ENCODE measurements at places on chromosomes 4 and X.
A peak's percentile ranks its signal among the peaks of the same experiment; 100 is the strongest.

DNA sequence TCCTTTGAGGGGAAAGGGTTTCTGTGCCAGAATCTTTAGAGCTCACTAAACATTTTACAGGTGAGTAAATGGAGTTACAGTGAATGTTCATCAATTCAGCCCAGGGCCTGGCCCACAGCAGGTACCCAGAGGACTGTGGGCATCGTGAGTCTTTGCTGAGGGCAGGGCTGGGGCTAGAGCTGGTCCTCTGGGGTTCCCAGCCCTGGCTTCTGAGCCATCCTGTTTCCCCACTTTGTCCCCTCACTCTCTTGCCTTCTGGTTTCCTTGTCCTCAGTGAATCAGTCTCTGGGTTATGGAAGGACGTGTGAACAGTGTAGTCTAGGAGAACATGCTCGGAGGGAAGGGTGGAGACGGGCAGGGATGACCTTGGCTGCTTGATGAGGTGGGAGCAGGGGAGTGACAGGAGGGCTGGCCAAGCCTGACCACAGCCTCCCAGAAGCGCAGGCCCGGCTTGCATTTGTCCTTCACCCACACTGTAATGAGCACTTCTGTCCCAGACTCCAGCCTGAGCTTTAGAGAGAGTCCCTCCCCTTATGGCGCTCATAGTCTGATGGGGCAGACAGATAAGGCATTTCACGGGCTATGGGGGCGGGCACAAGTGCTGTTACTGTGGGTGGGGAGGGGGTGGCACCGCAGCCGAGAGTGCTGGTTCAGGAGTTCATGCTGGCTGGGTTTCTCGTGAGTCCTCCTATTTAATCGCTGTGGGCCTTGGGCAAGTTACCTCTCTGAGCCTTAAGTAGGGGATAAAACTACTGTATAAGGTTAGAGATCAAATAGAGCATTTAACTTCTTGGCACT, 17.3 kb downstream of the TBC1D14 start:
- DNase-seq: no peak

- DNase-seq: no peak
These were observed 29.4 kb downstream of the DTHD1 start for GRCh38 chr4:36310793-36311192.

DNA sequence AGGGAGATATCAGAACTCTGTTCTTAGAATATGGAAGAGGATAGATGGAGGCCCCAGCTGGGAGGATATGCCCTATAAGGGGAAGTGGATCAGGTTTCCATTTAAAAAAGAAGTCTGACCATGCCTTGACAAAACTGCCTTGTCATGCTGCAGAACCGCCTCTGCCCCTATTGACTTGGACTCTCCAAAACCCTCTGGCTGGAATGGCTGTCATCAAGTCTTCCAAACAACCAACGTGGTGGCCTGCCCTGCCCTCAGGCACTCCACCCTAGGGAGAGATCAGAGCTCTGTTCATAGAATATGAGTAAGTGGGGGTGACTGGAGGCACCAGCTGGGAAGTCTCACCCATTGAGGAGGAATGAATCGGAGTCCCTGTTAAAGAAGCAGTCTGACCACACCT, 114.9 kb downstream of the VSIG4 start:
- no peak for DNase-seq

GRCh38 chr4:58453956-58454355, 1343.8 kb upstream of the IGFBP7 start:
- DNase-seq: no peak

DNA sequence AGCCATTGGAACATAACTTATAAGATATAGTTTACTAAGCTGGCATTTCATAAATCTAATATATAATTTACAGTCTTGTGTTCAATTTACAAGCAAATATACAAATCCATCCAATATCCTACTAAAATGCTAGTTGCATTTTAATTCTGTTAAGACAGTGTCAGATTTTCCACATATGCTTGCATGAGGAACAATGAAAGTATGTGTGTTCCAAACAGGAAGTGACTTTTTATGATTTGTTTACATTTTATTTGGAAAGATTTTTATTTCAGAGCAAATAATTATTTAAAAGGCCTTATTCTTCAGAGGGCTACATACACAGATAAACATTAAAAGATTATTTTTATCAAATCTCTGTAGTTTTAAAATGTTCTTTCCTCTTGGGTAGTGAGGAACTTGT, 130.1 kb downstream of the KLHL34 start:
- no peak for DNase-seq

GRCh38 chr4:128660361-128661215, 148.9 kb upstream of the JADE1 start:
- DNase-seq: no peak

GRCh38 chrX:138408101-138408500, 303.4 kb downstream of the FGF13 start:
- no peak for DNase-seq

DNA sequence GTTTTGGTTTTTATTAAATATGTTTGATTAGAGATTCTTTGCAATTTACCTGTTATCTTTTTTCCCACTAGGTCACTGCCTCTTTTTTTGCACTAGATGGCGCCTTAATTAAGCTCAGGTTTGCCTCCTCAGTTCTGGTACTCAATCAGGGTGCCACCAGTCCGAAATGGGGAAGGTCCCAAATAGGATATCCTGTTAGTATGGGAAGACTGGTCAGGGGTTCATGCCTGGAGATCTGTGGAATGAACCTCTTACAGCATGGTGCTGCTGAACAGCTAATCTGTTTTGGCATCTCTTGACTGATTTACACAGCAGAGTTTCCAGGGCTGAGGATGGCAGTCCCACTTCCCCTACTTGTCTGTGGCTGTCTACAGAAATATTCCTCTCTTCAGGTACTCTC, 24.2 kb upstream of the VSIG1 start:
- DNase-seq: no peak

- DNase-seq: no peak
These were observed 13.1 kb downstream of the DDIT4L start for GRCh38 chr4:100177126-100177525.

GRCh38 chr4:4888695-4889094, 29.2 kb downstream of the MSX1 start:
- DNase-seq: no peak

DNA sequence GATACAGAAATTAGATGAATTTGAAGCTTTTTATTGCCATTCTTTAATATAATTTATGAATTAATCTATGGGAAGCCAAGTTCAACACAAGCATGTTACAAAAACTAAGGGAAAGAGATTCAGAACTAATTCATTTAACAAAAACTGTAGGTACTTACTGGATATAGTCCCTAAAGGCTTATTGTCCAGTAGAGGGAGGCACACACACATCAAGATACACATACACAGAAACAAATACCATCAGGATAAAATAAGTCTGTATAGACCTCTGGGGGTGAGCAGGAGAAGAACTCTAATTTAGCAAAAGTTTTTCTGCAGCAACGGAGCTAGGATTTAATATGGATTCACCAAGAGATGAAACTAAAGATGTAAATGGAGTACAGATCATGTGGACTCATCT, 83.0 kb upstream of the IL13RA1 start:
- DNase-seq: peak; percentile 24

GRCh38 chr4:4782969-4783368, 76.5 kb upstream of the MSX1 start:
- no peak for DNase-seq

- DNase-seq: no peak
These were observed 173.9 kb upstream of the KLF3 start for GRCh38 chr4:38489924-38490639.

DNA sequence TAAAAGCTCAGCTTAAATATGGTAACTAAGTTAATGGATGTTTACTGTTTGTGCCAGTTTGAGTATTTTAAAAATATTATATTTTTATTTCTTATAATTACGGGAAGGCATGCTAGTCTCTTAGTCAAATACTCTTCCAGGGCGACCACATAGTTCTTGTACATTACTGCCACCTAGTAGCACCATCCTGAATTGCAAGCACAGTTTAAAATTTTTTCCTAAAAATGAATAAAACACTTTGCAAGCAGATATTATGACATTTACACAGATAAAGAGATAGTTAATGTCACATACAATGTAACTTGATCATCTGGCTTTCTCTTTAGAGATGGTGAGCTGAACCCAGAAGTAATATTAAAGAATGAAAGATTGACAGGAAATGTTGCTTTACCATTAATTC, 11.5 kb downstream of the NDP start:
- DNase-seq: no peak

DNA sequence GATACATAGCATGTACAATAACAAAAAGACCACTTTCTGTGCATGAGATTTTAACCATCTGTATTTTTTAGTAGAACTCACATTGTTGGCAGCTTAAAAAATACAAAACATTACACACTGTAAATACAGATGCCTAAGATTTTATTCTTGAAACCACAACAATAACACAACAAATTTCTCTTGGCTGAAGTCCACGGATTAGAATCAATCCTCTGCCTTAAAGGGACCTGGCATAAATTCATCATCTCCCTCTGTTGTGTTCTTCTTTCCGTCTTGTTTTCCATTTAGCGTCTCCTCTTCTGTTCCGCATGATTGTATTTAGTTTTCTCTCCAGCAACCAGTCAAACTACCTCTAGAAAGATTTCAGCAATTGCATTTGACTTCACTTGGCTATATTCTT, 231.0 kb downstream of the SPOCK3 start:
- no peak for DNase-seq

DNA sequence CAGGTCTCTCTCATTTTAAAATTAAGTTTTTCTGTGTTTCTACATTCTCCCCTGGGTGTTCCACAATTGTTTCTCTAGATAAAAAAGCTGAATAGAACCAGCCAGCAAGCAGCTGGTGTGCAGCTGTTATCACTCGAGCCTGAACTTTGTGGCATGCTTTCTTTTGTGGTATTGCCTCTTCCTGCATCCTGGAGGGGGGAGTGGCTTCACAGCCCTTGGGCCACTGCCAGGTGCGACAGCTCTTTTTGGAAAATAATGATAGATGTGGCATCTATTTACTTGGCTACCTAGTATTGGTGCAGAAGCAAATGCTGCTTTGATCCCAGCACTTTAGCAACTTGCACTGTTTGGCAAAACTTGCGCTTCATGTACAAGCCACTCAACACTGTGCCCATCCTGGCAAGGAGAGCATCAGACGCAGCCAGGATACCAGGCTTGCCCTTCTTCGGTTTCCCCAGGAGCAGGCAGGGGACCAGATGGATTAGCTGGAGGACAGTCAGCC, 69.4 kb downstream of the HMGB2 start:
- DNase-seq: peak; percentile 40

- DNase-seq: no peak
These were observed 29.9 kb downstream of the NELFA start for GRCh38 chr4:1978741-1979476.

DNA sequence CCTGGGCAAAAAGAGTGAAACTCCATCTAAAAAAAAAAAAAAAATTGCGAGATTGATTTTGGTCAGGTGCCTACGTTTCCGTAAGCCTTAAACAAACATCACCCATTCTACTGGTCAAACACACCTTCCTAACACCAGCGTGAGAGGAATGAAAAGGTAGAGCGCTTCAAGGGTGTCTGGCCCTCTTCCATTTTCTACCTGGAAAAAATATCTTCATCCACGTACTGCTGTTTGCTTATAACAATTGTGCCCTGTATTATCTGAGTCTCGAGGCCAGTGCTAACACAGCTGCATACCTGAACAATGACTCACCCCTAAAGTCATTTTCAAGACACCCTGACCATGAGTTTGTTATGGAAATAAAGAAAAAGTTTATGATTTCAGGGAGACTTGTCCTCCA, 13.9 kb downstream of the TMSB4X start:
- DNase-seq: no peak

- no peak for DNase-seq
These were observed 136.5 kb downstream of the GRIA3 start for GRCh38 chrX:123320622-123321021.

DNA sequence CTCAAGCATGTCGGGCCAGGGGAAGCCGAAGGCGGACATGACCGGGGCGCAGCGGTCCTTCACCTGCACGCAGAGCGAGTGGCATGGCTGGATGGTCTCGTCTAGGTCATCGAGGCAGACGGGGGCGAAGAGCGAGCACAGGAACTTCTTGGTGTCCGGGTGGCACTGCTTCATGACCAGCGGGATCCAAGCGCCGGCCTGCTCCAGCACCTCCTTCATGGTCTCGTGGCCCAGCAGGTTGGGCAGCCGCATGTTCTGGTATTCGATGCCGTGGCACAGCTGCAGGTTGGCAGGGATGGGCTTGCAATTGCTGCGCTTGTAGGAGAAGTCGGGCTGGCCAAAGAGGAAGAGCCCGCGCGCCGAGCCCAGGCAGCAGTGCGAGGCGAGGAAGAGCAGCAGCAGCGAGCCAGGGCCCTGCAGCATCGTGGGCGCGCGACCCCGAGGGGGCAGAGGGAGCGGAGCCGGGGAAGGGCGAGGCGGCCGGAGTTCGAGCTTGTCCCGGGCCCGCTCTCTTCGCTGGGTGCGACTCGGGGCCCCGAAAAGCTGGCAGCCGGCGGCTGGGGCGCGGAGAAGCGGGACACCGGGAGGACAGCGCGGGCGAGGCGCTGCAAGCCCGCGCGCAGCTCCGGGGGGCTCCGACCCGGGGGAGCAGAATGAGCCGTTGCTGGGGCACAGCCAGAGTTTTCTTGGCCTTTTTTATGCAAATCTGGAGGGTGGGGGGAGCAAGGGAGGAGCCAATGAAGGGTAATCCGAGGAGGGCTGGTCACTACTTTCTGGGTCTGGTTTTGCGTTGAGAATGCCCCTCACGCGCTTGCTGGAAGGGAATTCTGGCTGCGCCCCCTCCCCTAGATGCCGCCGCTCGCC, at the start of gene SFRP2:
SFRP2 (minus strand) TSS at position 671 of the 864 bp plus-strand sequence; CDS start at position 423, 248 bp downstream.
- DNase-seq: no peak

All from NCI-H1436 treated with DMSO at 0.1 percent for 48 hours (cell line).